Hematopoietic multipotent progenitor cell treated with erythropoietin and hydrocortisone succinate and interleukin-3 and kit ligand, for 8 days (in vitro differentiated cells): ENCODE measurements at places on chromosomes 5 and 9.

- no peak for DNase-seq
Observed at GRCh38 chr5:135434591-135435466, 12.3 kb downstream of the DCANP1 start.

DNA sequence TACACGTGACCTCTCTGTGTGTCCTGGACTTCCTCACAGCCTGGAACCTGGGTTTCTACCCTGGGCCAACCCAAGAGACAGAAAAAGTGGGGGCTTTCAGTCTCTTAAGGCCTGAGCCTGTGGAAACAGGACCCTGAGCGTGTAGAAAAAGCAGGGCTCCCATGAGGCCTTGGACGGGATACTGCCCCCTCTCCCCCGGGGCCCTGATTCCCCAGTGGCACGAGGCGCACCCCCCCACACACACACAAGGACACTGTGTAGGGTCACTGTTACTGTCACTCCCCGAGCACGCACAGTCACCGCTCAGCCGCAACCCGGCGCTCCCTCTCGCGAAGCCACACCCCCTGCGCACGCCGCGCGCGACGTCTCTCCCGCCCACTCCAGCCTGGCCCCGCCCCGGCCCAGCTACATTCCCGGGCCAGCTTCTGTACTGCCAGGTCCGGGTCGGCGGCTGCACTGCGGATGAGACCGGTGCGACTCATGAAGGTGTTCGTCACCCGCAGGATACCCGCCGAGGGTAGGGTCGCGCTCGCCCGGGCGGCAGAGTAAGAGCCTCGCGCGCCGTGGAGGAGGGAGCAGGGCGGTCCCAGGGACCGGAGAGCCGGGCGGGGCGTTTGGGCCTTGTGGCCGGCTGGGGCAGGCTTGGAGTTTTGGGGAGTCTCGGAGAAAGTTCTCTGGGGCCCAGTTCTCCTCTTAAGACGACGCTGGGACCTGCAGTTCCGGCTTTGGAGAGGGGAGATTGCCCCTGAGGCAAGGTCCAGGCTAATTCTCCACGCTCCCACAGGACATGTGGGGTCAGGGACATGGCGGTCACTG lies at the start of gene GRHPR:
Gene GRHPR, plus strand, starts transcription at position 408 of the 816 bp plus-strand sequence. Its CDS starts 55 bp downstream, at position 463.
- peak; percentile 87 for DNase-seq

- peak; percentile 42 for DNase-seq
Observed at GRCh38 chr9:127608104-127608966, 3.7 kb upstream of the STXBP1 start.

DNA sequence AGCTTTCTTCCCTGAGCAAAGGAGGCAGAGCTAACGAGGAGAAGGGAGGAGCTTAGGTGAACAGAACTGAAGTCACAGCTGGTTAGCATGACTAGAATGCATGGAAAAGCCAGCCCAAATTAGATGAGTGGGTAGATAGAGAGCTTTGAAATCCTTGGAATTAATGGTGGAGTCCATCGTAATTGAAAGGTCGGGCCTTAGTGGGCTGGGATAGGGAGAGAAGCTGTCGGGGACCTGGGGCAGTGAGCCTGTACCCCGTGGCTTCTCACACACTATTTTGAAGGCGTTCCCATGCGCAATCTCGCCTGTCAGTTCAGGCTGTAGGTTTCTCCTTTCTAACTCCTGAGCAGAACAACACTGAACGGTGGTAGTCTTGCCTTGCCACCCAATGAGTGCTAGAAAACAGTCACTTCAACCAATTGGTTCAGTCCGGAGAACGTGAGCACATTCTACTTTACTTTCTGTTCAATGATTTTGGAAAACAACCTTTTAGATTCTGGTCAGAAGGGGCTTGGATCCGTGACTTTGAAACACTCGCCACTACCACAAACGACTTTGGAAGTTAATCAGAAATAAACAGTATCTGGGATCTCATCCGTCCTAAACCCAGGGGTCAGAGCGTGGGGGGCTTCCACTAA lies 655 bp upstream of the RAI14 start:
- DNase-seq, result no peak

- no peak for DNase-seq
Observed at GRCh38 chr5:87361536-87362213, 51.1 kb downstream of the CCNH start.

DNA sequence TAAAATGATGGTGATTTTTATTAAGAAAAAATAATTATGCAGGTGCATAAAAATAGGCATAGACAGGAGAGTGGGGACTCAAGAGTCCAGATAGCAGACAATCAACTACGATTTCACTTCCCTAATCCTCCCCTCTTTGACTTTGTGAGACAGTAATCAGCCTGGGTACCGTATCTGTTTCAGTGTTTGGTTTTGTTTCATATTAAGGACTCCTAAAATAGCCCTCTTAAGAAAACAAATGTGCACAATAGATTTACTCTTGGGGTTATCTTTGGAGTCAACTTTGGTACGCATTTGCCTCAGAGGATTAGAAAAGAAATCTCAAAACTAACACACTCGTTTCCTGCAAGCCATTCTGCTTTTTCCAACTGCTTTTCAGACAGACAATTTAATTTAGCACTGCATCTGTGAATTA lies 96.3 kb downstream of the ZNF608 start:
- no peak for DNase-seq

DNA sequence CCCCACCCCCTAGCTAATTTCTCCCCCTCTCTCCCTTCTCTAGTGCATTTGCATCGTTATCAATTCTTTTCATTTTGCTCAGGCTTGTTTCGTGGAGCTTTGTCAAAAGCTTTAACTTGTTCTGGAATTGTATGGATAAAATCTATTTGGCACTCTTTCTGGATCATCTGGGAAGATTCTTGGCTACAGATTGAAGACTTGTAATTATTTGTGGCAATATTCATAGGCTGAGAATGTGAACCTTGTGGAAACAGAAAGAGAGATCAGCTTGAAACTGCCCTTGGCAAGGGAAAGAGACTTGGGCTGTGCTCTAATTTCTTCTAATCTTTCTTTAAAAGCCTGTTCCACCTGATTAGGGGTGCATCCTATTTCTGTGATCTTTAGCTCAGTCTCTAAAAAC lies 340.6 kb upstream of the DAB2 start:
- DNase-seq, result no peak
